ENCODE measurements at places on chromosomes 12 and 14.

DNA sequence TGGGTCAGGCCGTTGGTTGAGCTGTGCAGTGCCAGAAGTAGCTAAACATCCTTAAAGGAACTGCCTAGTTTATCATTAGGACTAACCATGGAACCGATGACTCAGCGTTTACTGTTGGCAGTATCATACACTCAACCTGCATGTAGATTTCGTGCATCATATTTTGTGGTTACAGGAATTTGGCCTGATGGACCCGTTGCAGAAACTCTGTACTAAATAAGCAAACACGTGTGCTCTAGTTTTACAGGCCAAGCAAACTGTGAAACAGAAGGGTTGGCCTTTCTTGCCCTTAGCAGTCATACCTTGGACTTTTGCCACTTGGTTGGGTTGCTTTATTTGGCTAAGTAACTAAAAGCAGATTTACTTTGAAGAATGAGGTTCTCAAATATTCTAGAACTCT lies 35.6 kb downstream of the DGLUCY start:
- DNase-seq, result no peak

GRCh38 chr12:99332936-99333591 lies 314.5 kb upstream of the GARIN6 start:
- no peak for DNase-seq

DNA sequence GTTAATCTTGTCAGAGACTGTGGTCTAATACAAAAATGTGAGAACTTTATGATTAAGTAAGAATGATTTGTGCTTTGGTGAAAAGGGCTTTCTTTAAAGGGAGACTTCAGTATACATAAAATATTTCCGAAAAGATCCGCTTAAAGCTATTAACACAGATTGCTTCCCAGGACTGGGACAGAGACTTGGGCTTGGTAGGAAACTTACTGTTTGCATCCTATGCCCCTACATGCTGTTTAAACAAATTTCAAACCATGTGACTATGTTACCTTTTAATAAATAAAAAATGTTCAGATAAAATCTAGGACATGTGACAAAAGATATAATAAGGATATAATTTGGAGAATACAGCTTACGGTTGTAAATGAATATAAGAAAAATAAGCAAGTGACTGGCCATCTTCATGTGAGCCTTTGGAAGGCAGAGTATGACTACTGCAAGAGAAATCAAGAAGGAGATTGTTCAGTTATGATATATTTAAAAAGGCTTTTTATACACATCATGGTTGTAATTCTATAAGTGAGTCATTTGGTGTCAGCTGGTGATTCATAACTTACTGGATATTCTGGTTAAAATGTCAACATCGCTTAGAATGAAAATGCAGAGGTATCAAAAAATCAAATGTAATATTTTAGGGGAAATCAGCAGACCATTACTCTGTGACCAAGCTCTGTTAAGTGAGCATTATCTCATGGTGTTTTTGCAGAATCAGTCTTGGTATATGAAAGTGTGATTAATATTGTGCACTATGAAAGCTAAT lies 234.7 kb upstream of the E2F7 start:
- no peak for DNase-seq

- DNase-seq, result no peak
These were observed 61.2 kb downstream of the NOC4L start for GRCh38 chr12:132205271-132206045.

GRCh38 chr14:64149921-64150320 lies 144.2 kb downstream of the ESR2 start:
- no peak for DNase-seq

GRCh38 chr12:110370732-110371231 lies 32.7 kb downstream of the ANAPC7 start:
- no peak for DNase-seq

DNA sequence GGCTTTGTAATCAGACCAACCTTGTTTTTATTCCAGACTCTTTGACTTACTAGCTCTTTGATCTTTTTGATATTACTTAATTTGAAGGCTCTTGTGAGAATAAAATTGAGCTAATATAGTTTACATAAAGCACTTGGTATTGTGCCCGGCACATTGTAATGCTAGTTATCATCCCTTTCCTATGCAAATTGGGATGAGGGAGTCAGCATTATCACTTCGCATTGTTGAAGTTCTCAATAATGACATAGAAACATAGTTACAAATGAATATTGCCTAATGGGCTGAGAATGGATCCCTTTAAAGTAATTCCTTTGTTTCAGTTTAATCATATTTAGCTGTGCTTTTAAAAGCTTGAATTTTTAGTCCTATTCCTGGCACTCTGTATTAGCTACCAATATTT lies 36.6 kb downstream of the SUPT16H start:
- no peak for DNase-seq

DNA sequence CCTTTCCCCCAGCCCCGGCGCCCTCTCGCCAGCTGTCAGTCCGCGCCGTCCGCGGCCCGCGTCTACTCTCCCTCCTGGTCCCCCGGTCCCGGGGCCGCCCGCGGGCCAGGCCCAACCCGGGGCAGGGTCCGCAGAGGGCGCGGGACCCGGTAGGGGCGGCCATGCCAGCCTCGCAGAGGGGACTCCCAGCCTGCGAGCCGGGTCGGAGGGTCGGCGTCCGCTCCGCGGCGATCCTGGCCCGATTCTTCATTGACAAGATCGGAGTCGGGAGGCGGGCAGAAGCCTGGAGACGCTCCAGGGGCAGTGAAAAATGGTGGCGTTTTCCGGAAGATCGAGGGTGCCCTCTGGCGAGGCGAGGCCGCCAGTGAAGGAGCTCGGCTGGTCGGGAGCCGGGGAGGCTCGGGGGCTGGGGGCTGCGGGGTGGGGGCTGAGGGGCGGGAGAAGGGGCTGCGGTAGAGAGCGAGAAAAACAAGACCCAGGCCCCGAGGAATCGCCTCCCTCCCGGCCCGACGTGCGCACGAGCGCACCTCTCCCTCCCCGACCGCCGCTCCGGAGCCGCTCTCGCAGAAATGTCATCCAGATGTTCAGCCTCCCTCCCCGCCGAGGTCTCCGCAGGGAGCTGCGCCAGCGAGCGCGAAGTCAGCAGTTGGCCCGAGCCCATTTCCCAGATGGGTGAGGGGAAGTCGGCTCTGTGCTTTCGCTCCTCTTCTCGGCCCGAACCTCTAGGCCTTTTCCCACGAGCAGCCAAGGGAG lies 647 bp upstream of the TGFB3 start:
- DNase-seq, result peak; percentile 63

All from activated CD4-positive, alpha-beta T cell treated with anti-CD3 and anti-CD28 coated beads, Interleukin-2, amount 50 U/mL, for 24 hours (primary cell).